Iris pigment epithelial cell (primary cell): ENCODE measurements at places on chromosomes 13 and 19.

DNA sequence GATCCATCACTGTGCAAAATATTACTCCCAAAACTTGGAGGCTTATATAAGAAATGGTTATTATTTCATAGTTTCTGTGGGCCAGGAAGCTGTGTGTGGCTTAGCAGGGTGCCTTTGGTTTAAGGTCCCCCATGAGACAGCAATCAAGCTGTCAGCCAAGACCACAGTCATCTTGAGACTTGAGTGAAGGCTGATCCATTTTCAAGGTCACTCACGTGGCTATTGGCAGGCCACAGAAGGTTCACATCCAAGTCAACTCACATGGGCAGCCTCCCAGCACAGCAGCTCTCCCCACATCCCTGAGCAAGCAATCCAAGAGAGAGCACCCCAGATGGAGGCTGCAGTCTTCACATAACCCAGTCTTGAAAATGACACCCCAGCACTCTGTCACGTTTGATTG lies 537.4 kb downstream of the MYO16 start:
- DNase-seq, result peak; percentile 33

GRCh38 chr13:108851660-108852059 lies 222.2 kb downstream of the MYO16 start:
- no peak for DNase-seq

GRCh38 chr13:41658057-41658661 lies 200.8 kb downstream of the RGCC start:
- peak; percentile 89 for DNase-seq

GRCh38 chr19:3142292-3142670 lies 6.4 kb downstream of the GNA15 start:
- DNase-seq, result peak; percentile 76

DNA sequence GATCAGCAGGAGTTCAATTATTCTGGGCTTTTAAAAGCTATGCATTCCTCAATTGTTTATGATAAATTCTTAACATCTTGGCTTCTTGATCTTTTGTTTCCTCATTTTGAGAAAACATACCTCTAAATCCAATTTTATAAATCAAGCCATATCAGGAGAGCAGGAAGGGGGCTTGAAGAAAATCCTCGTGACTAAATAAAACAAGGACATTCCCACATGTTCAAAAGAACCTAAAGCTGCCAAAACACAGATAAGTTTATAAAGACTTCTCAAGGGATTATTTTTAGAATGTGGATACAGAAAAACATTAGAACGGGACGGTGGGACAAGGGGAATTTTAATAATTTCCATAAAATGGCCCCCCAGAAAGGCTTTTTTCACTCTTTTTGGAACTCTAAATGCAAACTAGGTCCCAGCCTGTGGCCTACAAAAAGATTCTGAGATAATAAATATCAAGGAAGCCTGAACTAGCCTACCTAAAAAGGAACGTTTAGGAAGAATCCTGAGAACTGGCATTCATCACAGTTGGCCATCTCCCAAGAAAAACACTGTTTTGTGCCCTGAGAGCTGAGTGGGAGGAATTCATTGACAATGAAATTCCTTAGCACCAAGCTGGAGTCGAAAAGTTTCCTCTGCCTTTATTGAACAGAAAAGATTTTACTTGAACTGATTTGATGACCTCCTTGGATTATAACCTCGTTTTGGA lies 30.1 kb downstream of the ZAR1L start:
- peak; percentile 78 for DNase-seq
